Small intestine (tissue), 16 donors: ENCODE measurements at places on chromosomes 6 and 20. TPM values are rescaled to one million over a fixed set of nuclear protein-coding genes. Genes with fewer than 3 reads are reported as not detected.

- H3K4me3 ChIP-seq = no peak overlapping the region
- peaks cover 3% of the 10 kb centered on the region for H3K27me3 ChIP-seq
- no peaks in the 10 kb centered on the region for H3K4me1 ChIP-seq
- no peak overlapping the region for H3K27ac ChIP-seq
Measured at GRCh38 chr20:40291493-40292135, 397.4 kb downstream of the MAFB start.

MOG gene
- polyA plus RNA-seq = not detected

DNA sequence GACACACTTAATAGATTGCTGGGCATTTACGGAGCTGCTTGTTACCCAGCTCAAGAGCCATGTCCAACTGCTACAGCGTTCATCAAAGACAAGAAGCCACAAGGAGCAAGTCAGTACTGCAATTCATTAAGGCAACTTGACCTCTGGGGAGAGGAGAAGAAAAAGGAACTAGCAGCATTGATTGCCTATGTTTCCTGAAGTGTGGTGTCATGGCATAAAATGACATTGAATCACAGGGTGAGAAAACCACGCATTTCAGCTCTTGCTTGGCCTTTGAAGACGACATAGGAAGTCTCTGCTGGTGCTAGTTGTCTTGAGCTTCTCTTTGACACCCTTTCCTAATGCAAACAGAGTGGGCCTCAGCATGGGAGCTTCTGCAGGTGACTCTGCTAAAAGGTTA, 139.1 kb downstream of the CDH26 start:
- no peaks in the 10 kb centered on the region for H3K27me3 ChIP-seq
- no peak overlapping the region for H3K4me3 ChIP-seq
- H3K27ac ChIP-seq = no peak overlapping the region
- no peaks in the 10 kb centered on the region for H3K36me3 ChIP-seq
- DNase-seq = no peak

- no peaks in the 10 kb centered on the region for H3K4me1 ChIP-seq
- no peak for DNase-seq
- H3K4me3 ChIP-seq = no peak overlapping the region
- H3K27me3 ChIP-seq = peaks cover 14% of the 10 kb centered on the region
Measured at GRCh38 chr20:44111712-44112335, 75.2 kb downstream of the JPH2 start.

GRCh38 chr6:169983651-169984050, 232.2 kb downstream of the ERMARD start:
- H3K36me3 ChIP-seq = no peaks in the 10 kb centered on the region
- H3K4me1 ChIP-seq = no peaks in the 10 kb centered on the region
- no peak overlapping the region for H3K4me3 ChIP-seq
- DNase-seq = no peak
- H3K27ac ChIP-seq = no peak overlapping the region

DNA sequence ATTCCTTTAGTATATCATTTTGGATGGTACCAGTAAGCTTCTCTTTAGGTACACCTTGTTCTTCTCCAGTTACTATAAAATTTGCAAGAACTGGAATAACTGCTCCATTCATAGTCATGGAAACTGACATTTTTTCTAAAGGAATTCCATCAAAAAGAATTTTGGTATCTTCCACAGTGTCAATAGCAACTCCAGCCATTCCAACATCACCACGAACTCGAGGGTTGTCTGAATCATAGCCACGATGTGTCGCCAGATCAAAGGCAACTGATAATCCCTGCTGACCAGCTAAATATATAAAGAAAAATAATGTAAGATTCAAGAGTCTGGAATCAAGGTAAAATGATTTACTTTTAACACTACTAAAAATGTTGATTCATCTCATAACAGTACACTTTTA, 5.3 kb downstream of the MMUT start:
- H3K27ac ChIP-seq = no peak overlapping the region
- H3K27me3 ChIP-seq = no peaks in the 10 kb centered on the region
- DNase-seq = no peak
- H3K36me3 ChIP-seq = peaks cover 2% of the 10 kb centered on the region

DNA sequence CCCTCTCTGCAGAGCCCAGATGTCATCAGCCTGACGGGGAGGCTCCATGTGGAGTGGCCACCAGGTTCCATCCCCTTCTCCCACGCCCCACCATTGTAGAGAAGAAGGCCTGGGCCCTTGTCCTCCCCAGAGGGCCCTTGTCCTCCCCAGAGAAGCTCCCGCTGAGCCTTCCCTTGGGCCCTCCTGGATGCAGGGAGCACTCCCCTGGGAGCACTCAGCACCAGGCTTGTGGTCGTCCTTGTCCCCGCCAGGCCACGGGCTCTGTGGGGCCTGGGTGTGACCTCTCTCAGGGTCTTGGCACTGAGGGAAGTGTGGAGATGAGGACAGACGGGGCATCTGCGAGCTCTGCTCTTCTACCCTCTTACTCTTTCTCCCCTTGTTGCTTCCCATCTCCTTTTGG, 83.4 kb upstream of the NNAT start:
- no peaks in the 10 kb centered on the region for H3K36me3 ChIP-seq
- no peak overlapping the region for H3K27ac ChIP-seq
- DNase-seq = no peak
- no peaks in the 10 kb centered on the region for H3K27me3 ChIP-seq
- no peaks in the 10 kb centered on the region for H3K4me1 ChIP-seq
- no peak overlapping the region for H3K4me3 ChIP-seq

- no peak overlapping the region for H3K4me3 ChIP-seq
- no peak for DNase-seq
- H3K4me1 ChIP-seq = no peaks in the 10 kb centered on the region
- H3K27ac ChIP-seq = no peak overlapping the region
- H3K27me3 ChIP-seq = no peaks in the 10 kb centered on the region
- H3K36me3 ChIP-seq = no peaks in the 10 kb centered on the region
Measured at GRCh38 chr20:4920131-4920530, 81.2 kb downstream of the SLC23A2 start.

DNA sequence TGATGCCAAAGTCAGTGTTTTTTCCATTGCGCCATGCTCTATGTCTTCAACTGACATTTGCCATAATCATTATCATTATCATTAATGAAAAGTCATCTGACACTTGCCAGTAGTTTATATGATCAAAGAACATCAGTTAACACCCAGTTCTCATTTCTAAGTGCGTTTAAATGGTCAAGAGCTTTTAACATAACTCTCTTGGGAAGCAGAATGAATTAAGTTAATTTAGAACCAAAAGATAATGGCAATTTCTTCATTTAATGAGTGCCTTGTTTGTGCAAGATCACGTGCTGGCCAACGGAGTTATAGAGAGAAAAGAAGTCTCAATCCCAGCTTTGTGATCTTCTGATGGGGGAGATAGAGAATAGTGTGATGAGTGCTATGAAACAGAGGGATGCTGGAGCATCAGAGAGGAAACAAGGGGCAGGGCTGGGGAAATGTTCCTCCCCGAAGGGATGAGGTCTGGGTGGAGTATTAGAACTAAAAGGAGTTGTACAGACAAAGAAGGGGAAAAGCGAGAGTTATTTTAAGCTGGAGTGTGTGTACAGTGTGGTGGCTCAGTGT, 20.3 kb downstream of the ANKS1A start:
- peaks cover 3% of the 10 kb centered on the region for H3K4me1 ChIP-seq
- no peaks in the 10 kb centered on the region for H3K36me3 ChIP-seq
- DNase-seq = no peak
- no peak overlapping the region for H3K4me3 ChIP-seq
- no peaks in the 10 kb centered on the region for H3K27me3 ChIP-seq

PRIM2 gene
- polyA plus RNA-seq = 3.6 TPM

DNA sequence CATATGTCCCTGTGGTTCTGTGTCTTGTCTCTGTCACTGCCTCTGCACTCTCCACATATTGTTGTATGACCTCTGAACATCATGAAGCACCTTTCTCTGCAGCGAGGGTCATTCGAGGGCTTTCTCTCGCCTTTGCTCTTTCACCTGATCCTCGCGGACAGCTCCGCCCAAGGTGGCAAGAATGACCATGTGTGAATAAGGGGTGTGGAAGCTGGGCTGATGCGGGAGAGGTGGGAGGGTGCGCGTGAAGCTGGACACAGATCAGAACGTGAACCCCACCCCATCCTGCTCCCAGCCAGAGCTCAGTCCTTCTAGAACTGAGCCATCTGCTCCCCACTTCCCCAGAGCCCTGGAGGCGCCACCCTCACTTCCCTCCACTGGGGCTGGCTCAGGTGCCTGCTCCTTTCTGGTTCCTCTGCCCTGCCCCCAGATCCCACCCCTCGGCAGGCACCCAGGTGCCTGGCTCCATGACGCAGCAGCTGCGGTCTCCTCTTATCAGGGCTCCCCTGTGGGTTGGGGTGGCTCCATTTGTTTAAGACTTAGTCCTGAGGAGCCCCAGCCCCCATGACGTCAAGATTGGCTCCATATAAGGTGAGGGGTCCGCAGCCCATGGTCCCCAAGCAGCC, at the start of gene MUCL3:
Gene MUCL3 (plus strand): TSS at position 613 of the 626 bp plus-strand sequence. CDS start 27 bp downstream, outside the sequence.
- H3K4me1 ChIP-seq = peaks cover 17% of the 10 kb centered on the region
- no peaks in the 10 kb centered on the region for H3K27me3 ChIP-seq
- peak within 1 kb of the TSS; percentile 44 for H3K27ac ChIP-seq
- peak; percentile 22 for DNase-seq

DNA sequence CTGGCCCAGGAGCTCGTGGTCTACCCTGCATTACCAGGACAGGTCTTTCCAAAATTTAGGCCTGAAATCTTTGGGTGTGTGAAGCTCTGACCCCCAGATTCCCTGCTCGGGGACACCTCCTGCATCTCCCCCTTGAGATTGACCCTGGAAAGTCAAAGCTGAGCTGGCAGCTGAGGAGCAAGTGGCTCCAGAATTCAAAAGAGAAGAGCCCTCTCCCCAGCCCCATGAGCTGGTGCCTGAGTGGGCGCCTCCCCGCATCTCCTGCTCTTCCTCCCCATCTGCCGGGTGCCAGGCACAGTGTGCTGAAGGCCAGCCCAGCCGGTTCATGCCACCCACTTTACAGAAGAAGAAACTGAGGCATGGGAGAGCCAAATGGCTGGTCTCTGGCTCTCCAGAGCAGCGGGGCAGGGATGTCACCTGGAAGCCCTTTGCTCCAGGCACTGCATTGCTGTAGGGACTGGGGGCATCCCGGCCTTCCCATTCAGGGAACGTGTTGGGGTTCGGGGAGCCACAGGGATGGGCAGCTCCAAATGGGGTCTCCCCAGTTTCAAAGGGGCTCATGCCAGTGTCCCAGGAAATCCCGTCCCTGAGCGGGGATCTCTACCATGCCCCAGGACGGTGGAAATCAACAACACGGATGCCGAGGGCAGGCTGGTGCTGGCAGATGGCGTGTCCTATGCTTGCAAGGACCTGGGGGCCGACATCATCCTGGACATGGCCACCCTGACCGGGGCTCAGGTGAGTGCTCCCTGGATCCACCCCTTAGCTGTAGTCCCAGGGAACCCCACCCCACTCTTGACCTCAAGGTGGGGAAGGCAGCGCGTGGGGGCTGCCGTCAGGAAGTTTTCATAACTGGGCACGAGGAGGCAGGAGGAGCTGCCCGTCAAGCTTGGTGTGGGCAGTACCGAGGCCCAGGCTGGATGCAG, 20.5 kb downstream of the NPEPL1 start:
- no peak for DNase-seq
- no peaks in the 10 kb centered on the region for H3K36me3 ChIP-seq
- peaks cover 10% of the 10 kb centered on the region for H3K4me1 ChIP-seq
- H3K4me3 ChIP-seq = no peak overlapping the region
- no peak overlapping the region for H3K27ac ChIP-seq

HTR1E gene
- polyA plus RNA-seq = not detected

GRCh38 chr20:44069203-44070011, 117.6 kb downstream of the JPH2 start:
- H3K36me3 ChIP-seq = no peaks in the 10 kb centered on the region
- no peaks in the 10 kb centered on the region for H3K4me1 ChIP-seq
- no peak overlapping the region for H3K27ac ChIP-seq
- H3K4me3 ChIP-seq = no peak overlapping the region
- H3K27me3 ChIP-seq = no peaks in the 10 kb centered on the region

DNA sequence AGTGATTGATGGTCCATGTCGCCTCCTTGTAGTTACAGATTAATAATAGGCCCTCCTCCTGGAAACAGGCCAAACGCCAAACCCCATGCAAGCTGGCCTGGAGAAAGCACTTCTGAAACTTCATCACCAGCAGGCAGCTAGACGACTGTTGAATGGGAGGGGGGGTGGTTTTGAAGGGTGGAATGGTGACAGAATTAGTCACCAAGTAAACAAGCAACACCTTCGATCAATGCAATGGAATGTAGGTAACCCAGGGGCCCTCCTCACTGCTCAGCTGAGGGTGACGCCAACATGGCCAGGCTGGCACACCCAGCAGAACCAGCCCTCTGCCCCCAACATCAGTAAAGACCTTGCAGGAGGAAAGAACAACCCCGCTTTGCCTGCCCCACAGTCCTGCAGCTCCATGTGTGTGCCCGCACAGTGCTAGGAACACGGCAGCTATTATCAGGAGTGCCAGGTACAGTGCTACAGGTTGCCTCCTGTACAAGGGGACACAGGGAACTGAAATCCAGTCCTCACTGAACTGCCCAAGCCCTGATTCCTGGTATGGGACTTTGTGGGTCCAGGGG, 2.7 kb downstream of the BCAS1 start:
- H3K4me3 ChIP-seq = no peak overlapping the region
- no peaks in the 10 kb centered on the region for H3K4me1 ChIP-seq
- peak; percentile 95 for DNase-seq

CLDN20 gene
- not detected for polyA plus RNA-seq

DNA sequence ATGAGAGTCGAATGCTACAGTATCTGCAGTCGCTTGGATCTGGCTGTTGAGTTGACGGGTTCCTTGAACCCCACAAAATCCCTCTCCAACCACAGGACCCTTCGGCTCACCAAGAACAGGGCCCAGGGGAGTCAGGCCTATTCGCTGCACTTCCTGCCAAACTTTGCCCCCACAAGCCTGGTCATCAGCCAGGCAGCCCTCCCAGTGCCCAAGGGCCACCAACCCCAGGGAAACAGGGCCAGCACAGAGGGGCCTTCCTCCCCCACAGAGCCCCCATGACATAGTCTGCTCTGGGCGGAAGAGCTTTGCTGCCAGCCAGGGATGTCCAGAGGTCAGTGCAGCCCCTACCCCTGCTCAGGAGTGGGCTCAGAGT, 34.5 kb upstream of the MRGBP start:
- H3K27me3 ChIP-seq = no peaks in the 10 kb centered on the region
- H3K36me3 ChIP-seq = no peaks in the 10 kb centered on the region

SLC22A23 gene
- polyA plus RNA-seq = 12.2 TPM

DNA sequence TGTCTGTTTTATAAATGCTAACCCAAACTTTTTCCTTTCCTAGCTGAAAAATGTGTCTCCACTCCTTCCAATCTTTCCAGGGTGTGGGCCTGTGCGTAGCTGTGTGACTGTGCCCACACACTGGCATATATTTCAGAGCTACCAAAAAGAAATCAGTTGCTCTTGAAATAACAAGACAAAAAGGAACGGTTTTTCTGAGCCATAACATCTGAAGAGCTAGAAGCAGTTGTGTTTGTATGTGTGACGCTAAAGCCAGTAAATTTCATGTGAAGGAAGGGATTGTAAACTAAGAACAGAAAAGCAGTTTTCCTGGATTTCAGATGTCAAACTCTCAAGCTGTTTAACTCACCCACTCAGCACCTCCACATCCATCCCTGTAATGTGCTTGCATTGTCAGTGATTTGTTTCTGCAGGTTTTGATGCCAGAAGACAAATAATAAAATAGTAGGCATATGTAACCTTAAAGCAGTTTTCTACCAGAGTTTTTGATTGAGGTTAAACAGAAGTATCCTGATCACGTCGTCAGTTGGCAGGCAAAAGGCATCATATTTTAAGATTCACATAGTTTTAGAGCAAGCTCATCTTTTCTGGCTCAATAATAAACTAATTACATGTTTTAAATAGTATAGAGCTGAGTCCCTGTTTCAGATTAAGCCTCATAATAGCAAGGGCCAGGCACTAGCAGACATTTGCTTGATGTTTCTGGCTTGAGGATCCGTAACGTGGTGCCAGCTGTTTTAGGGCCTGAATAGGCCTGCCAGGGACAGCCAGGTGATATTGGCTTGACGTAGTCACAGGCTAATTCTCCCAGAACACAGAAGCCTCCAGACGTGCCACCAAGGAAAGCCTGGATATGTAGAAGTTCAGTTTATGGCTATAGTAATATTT, 90.9 kb downstream of the FOXO3 start:
- H3K4me3 ChIP-seq = no peak overlapping the region
- no peak for DNase-seq
- peaks cover 10% of the 10 kb centered on the region for H3K36me3 ChIP-seq
- peaks cover 18% of the 10 kb centered on the region for H3K4me1 ChIP-seq
- no peak overlapping the region for H3K27ac ChIP-seq
